ENCODE measurements at places on chromosomes 7 and 10.

DNA sequence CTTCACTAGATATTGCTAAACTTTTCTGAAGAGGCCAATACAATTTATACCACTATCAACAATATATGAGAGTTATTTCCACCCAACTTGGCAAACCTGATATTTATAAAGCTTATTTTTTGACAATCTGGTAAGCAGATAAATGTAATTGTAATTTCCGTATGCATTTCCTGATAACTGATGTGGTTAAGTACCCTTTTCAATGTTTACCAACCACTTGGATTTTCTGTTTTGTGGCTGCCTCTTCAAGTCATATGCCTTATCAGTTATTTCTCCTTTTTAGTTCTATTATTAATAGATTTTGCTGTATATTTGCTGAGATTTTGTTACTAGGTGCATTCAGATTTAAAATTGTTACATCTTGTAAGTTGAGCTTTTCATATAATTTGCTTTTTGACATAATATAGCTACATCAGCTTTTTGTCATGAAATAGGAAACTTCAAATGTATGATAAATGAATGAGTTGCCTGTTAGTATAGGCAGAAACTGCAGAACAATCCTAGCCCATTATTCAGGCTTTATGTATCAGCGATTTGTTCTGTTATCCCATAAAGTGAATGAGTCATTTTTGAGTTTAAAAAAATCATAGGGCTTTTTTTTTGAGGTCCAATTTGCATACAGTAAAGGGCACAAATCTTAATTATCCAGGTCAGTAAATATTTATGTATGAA, 11.5 kb downstream of the SGPL1 start:
- no peak for DNase-seq

GRCh38 chr10:15606377-15606776, 113.3 kb downstream of the ITGA8 start:
- DNase-seq, result no peak

DNA sequence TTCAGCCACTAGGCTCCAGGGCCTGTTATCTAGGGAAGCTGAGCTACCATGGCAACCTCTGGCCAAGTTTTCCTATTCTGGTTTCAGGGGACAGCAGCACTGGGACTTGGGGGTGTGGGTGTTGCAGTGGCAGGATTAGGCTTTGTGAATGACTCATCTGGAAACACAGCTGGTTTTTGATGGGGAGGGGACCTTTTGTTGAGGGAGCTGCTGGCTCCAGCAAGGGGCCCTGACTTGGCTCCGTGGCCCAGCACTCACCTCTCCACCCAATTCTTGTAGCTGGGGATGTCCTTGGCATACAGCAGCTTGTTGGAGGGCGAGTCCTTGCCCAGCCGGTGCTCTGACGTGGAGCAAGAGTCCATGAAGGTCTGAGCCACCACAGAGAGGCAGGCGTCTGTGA, 435.9 kb downstream of the PLXNA4 start:
- DNase-seq, result no peak

DNA sequence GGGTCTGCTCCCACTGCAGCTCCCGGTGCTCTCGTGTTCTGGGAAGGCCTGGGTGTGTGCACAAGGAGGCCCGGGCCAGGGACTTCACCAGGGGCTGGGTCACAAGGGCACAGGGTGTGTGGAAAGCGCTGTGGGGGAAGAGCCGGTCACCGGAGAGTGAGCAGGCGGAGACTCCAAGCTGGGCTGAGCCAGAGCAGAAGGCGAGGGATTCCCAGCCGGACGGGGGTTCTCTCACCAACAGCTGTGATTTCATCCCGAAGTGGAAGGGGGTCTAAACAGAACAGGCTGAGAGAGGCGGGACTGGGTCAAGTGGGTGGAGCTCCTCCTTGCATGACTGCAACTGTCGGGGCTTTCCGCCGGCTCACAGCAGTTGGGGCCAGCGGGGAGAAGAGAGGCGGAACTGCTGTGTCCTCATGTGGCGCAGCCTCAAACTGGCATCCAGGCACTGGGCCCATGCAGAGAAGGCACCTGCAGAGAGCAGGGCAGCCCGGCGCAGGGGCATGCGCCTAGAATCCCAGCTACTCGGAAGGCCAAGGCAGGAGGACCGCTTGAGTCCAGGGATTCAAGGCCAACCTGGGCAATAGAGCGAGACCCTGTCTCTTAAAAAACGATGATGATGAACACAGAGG, 7.6 kb upstream of the ORAI2 start:
- DNase-seq, result no peak

- peak; percentile 78 for DNase-seq
Measured at GRCh38 chr7:128841921-128842673, 11.9 kb downstream of the FLNC start.

Data from 8988T (cell line).